ENCODE measurements at places on chromosomes 2 and 18.

DNA sequence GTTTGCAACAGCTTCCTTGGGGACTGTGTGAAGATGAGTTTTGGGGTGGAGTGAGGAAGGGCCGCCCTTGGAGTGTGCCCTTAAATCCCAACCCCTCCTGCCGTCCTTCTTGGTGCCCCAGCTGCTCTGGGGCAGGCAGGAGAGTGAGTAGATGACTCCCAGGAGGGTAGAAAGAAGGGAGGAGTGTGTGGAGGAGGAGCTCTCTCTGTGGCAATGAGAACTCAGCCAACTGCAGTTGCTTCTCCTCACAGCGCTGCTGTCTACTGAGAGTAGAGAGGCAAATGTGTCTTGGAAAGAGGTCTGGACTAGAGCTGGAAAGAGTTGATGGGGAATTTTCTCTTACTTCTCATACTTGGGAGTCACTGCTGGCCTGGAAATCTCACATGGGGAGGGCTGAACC lies 21.8 kb upstream of the SIX2 start:
- DNase-seq: no peak

GRCh38 chr2:164896634-164897355 lies 55.2 kb upstream of the COBLL1 start:
- no peak for DNase-seq

DNA sequence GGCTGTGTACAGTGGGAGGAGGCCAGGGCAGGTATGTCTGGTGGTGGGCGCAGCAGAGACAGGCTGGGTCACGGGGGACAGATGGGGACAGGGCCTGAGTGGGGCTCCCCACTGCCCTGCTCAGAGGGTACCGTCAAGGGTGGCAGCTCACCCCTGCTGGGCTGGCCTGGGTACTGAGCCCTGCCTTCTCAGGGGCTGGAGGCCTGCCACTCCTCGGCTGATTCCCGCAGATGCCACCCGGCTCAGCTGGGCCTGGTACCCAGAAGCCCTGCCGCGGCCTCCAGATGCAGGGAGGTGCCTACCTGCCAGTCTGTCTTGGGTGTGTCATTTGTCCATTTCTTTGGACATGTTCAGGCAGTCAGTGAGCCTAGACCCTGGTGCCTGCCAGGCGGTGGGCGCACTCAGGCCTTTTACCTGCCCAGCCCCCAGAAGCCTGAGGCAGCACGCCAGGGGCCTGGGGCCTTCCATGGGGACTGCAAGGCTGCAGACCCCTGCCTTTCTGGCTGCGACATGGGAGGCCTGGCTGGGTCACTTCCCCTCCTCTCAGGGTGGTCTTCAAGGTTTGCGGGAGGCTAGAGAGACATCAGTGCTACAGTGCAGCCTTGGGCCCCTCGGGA lies 3.3 kb downstream of the SNORC start:
- DNase-seq: no peak

- no peak for DNase-seq
Observed at GRCh38 chr2:12824778-12825379, 108.1 kb downstream of the TRIB2 start.

GRCh38 chr2:11050565-11050964 lies 104.7 kb upstream of the SLC66A3 start:
- DNase-seq: no peak

- DNase-seq: no peak
Observed at GRCh38 chr2:64262071-64262470, 117.9 kb upstream of the PELI1 start.

DNA sequence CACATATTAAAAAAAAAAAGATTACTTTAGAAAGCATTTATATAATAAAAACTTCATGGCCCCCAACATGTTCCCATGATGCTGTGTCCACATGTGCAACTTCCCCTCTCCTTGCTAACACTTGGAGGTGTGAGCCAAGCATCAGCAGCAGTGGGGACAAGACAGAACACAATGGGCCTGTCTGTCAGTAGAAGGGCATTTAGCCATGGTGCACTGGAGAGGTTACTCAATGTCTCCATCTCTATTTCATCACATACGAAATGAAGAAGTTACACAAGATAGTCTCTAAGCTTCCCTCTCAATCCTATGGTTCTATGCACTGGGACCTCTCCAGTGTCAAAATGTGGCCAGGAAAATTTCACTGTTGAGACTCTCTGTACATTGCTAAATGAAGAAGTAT lies 2.5 kb downstream of the VIT start:
- no peak for DNase-seq

- no peak for DNase-seq
Observed at GRCh38 chr2:196961889-196962288, 35.4 kb upstream of the PGAP1 start.

DNA sequence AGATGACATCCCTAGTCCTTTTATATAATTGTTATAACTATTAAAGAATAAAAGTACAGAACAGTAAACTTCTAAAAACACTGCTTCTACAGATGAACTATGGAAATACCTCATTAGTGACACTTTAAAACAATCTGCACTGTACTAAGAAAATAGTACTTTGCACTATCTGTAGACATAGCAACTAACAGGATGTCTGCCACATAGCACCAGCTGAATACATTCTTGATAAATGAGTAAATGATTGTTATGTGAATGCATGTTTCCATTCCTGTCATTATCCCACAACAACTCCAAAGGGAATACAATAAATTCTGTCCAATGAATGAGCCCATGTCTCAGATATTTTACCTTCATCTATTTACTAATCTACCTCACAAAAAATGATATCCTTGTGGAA lies 115.3 kb upstream of the SLC35G4 start:
- no peak for DNase-seq

GRCh38 chr18:22378672-22379282 lies 38.9 kb downstream of the CTAGE1 start:
- no peak for DNase-seq

DNA sequence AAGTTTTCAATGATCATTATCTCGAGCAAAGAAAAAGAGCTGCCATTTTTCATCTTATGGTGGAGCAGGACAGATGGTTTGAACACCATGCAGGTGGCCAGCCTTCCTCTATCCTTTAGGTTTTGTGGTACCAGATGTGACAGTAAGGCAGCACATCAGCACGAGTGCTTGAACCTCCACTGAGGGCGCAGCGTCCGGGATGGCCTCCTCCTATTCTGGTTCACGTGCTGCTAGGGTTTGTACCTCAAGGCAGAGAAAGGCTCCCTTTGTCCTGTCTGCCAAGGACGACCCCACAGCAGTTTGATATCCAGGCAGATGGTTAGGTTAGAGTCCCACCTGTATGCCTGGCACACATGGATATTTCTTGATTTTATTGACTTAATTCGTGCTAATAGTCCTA lies 50.2 kb downstream of the DCDC2C start:
- no peak for DNase-seq

GRCh38 chr2:1601471-1602277 lies 142.6 kb downstream of the PXDN start:
- no peak for DNase-seq

DNA sequence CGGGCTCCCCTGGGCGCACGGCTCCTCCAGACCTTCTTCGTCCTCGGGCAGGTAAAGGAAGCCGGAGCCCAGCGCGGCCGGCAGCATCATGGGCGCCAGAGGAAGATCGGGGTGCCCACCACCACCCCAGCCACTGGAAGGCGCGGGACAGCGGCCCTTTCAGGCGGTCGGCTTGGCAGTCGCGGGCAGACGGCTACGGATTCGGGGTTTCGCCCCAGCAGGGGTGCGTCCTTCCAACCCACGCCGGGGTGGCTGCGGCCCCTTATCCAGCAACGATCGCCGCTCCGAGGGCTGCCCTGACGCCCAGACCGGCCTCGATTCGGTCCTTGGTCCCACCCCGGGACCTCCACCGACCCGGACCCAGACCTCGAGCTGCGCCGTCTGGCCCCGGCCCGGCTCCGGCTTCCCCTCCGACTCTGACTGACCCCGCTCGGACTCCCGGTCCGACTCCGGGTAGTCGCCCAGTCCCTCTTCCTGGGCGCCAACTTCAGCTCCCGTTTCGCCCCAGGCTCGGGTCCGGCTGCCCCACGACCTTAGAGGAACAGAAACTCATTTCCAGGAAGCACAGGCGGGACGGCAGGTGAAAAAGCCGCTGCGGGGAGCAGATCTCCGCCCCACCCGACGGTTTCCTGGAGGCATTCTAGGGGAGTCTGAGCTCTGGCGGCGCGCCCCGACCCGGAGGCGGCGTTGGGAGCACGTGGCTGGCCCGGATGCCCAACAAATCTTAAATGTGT lies 30.2 kb upstream of the SSB start:
- DNase-seq: no peak

DNA sequence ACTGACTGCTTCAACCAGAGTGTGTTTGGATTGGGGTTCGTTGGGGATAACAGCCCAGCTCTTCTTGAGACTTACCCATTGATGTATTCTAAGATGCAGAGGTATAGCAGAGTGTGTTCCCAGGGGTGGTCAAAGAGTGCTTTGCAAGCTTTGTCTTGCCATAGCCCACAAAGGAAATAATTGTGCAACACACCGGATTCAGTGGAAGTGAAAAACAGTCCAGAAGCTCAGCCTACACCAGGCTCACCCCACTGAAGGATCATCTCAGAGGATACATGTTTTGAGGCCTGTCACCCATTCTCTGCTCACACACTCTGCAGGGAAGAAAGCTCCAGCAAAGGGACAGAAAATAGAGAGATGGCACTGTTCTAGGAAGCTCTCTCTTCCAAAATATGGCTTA lies 9.6 kb downstream of the CACNB4 start:
- no peak for DNase-seq

DNA sequence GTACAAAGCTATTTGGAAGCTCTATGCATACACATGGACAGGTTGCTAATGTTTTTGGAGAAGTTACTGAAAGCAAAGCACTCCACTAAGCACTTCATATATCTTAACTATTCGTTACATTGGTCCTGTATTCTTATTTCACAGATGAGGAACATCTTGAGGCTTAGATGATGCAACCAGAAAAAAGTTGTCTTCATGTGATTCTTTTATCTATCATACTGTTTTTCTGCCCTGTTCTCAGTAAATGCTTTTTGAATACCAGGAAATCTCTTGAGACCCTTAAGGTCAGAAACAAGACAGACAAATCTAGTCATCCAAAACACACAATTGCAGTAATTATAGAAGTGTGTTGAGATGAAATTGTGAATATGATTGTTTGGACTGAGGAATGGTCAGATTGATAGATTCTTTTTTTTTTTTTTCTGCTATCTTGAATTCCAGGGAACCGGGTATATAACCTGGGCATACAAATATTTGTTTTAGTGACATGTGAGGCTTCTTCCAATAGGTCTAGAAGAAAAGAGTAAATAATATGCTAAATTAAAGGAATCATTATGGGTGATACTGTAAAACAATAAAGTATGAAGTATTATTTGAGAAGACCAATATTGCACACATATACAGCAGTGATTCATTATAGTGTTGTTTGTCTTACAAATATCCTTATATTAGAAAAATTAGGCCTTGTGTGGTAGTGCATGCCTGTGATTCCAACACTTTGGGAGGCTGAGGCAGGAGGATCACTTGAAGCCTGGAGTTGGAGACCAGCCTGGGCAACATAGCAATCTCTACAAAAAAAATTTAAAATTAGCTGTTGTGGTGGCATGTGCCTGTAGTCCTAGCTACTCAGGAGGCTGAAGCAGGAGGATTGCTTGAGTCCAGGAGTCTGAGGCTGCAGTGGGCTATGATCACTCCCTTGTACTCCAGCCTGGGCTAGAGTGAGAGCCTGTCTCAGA lies 33.7 kb downstream of the EHBP1 start:
- DNase-seq: no peak

- DNase-seq: no peak
Observed at GRCh38 chr2:54370405-54371104, 85.6 kb upstream of the SPTBN1 start.

DNA sequence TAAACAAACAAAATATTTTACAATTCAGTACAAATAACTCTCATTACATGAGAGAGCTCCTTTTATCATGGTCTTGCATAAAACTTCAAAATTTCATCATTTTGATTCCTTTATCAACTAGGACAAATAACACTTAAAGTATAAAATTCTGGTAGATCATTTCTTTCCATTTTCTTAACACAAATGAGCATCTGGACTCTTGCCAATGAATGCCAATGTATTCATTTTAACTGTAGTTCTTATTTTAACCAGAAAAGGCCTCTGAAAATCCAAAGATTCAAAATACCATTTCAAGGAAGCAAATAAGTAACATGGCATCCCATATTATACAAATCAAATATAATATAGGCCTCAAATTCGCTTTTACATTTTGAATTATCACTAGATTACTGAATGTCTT lies 13.8 kb upstream of the POU3F3 start:
- no peak for DNase-seq

- no peak for DNase-seq
Observed at GRCh38 chr18:37355772-37356171, 209.8 kb downstream of the CELF4 start.

DNA sequence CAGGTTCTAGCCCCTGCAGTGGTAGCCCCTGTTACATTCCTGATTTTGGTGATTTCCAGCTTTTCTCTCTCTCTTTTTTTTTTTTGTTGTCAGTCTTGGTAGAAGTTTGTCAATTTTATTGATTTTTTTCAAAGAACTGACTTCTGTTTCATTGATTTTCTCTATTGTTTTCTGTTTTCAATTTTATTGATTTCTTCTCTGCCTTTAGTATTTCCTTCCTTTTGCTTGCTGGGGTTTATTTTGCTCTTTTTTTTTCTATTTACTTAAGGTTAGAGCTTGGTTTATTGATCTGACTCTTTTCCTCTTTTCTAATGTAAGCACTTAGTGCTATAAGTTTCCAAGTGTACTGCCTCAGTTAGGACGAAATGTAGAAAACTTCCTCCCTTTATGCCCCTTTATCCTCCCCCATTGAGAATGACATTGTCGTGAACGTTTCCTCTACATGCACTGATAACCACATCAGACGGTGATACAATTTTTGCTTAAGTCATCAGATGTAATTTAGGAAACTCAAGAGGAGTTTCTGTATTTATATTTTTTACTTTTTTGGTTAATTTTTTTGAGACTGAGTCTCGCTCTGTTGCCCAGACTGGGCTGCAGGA lies 81.1 kb upstream of the HS6ST1 start:
- no peak for DNase-seq

GRCh38 chr2:343355-343754 lies 55.5 kb upstream of the ALKAL2 start:
- DNase-seq: no peak

GRCh38 chr2:141534666-141535362 lies 596.0 kb downstream of the LRP1B start:
- DNase-seq: no peak

DNA sequence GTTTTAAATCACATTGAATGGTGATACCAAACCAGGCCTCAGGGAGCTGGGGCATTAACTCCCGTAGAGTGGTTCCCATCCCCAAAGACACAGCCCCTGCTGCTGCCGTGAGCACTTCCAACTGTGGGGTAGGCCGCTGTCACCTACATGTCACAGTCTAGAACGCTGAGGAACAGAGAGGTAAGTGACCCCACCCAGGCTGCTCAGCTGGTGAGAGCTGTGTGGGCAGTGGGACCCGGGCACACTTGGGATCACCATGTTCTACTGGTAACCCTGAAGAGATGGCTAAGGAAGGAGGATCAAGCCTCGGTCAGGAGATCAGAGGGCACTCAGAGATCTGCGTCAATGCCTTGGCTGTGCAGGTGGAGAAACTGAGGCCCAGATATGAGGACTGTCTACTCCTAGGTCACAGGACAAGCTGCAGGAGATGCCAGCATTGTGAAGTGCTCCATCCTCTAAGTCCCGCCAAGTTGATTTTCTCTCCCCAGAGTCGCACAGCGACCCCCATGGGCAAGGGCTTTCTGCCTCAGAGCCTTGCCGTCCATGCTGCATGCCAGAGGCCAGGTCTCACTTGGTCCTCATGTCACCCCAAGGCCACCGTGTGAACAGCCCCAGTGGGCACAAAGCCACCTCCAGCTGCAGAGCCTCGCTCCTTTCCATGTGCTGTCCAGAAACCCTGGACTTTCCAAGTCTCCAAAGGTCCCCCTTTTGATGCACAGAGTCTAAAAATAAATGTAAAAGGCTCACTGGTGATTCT lies 144.2 kb upstream of the OTOS start:
- DNase-seq: no peak
